ENCODE measurements at places on chromosomes 2 and 18.

GRCh38 chr2:40317761-40318160, 134.1 kb downstream of the SLC8A1 start:
- DNase-seq, result no peak

DNA sequence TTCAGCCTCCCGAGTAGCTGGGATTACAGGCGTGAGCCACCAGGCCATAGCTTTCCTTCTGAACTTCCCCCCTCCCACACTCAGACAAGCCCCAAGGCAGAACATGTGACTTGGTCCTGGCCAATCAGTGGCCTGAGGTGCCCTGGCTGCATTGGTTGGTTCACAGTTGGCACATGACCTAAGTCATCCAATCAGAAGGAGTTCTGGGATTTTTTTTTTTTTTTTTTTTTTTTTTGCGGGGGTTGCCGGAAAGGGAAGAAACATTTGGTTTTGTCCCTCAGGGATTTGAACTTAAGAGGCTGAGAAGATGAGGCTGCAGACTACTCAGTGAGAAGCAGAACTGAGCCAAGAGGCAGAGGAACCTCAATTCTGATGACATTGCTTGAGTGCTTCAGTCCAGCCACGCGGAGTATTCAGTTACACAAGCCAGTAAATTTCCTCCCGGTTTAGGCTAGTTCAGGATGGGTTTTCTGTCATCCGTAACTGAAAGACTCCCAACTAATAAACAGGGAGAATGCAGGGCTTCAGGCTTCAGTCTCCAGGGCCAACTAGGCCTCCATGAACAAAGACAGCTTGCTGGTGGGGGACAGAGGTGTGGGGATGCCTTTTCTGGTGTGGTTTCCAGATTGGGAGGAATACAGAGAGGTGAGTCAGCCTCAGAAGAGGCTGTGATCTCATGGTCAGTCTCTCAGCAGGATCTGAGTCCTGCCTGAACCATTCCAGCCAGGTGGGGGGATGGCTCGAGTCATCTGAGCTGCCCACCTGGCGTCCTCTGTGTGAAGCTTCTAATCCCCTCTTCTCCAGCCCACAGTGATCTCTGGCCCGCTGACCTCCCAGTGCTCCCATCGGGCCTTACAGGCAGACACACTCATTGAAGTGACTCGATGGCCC, 9.2 kb downstream of the PTMA start:
- DNase-seq, result peak; percentile 65

DNA sequence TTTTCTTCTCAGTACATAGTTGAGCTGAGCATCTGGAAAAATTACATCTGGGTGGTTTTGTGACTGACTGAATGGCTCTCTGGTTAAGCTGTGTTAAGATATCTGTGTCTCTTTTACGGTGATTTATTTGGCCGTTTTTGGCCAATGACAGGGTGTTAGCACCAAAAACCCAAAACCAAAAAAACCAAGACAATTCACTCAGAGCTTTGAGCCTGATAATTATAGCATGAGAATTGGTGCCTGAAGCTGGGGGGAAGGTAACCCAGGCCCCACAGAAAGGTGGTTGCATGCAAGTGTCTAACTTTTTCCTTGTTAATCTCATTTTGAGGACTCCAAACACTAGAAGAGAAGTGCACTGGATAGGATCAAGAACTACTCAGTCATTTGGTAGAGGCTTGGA, 4.5 kb downstream of the CD28 start:
- DNase-seq, result no peak

DNA sequence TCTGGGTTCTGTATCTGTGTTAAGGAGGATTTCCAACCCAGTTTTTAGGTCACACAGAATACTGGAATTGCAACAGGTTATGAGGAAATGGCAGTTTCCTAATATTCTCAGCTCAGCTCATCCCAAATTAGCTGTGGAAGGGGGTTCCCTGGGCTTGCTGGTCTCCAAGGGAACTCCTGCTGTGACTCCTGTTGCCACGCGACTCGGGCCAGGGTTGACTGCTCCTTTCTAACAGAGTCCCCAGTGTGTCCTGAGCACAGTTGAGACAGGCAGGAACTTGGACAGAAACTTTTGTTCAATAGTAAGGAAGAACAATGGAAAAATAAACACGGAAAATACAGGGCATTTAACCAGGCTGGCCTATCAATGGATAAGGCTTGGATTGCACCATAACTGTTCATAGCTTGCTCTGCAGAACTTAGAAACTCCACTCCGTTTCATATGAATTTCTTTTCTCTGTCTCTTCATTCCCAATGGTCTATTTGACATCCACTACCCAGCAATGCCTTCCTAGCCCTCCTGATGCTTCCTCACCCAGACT, 3.8 kb upstream of the ROCK2 start:
- DNase-seq, result no peak

DNA sequence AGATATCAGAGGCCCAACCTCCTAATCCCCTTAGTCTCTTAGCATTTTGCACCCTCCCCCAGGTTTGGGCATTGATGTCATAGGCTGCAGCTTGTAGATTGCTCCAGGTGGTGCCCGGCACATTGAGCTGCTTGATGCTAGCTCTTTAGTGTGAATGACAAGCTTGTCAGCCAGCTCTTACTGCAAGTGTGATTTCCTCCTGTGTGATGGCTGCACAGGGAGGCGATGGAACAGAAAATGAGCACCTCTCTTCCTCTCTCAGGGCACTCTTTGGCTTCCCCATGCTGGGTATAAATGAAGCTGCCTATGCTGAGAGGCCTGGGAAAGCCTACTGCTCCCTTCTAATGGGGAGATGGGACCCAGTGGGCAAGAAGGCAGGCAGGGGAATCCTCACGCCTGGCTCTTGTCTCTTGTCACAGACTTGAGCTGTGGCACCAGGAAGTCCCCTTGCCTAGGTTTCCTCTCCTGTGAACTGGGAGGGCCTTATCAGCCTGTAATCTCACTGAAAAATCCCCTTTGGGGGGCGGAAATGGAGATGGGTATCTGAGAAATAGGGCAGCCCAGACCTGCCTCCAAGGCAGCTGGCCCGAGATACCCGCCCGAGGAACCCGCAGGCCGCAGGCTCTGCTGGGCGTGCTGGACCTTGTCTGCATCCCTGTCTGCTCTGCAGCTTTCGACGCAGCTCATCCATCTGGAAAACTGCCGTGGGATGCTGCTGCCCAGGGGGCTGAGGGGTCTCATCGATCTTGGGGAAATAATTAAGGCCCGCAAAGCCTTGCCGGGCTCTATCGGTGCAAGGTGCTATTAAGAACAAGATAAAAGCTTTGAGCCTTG, 163.5 kb upstream of the CXCR4 start:
- DNase-seq, result no peak

DNA sequence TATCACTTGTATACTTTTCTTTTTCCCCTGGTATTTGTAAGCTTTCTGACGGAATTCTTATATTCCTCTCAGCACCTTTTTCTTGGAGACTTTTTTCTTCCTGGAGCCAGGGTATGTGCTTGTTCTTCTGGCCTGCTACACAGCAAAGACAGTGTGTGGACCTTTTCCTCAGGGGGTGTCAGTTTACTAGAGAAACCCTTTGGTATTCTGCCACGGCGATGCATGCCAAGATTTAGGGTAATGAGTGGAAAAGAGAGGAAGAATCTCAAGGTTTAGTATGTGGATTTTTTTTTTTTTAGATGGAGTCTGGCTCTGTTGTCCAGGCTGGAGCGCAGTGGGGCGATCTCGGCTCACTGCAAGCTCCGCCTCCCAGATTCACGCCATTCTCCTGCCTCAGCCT, 152.2 kb downstream of the PHLPP1 start:
- DNase-seq, result no peak

DNA sequence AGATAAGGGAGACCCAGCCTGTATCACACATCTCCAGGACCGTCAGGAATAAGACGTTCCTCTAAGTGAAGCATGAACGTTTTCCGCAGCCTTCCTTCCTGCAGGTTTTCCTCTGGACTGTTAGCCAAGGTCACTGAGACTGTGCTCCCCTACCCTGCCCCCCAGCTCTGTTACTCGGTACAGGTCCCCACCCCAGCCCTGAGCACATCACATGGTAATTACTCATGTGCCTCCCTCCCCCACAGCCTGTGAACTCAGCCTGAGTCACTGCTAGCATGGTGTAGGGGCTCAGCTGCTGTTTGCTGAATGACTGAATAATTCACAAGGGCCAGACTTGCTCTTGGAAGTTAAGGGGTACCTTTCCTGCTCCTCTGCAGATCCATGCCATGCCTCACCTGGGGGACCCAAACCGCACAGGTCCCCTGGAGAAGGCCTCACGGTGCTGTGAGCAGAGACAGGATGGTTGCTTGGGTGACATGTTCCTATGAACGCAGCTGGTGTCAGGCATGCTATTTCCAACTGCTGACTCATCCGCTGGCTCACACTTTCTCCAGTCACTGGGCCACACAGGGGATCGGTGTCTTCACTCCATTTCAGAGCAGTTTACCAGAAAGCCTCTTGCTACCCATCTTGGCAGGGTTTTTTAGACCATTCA, 88.2 kb downstream of the PLB1 start:
- DNase-seq, result peak; percentile 95

- DNase-seq, result no peak
Observed at GRCh38 chr2:70557171-70557838, 3.7 kb upstream of the TGFA start.

GRCh38 chr18:54444319-54444914, 86.7 kb downstream of the C18orf54 start:
- peak; percentile 68 for DNase-seq

- DNase-seq, result no peak
Observed at GRCh38 chr2:26330604-26331003, 15.3 kb upstream of the SELENOI start.

DNA sequence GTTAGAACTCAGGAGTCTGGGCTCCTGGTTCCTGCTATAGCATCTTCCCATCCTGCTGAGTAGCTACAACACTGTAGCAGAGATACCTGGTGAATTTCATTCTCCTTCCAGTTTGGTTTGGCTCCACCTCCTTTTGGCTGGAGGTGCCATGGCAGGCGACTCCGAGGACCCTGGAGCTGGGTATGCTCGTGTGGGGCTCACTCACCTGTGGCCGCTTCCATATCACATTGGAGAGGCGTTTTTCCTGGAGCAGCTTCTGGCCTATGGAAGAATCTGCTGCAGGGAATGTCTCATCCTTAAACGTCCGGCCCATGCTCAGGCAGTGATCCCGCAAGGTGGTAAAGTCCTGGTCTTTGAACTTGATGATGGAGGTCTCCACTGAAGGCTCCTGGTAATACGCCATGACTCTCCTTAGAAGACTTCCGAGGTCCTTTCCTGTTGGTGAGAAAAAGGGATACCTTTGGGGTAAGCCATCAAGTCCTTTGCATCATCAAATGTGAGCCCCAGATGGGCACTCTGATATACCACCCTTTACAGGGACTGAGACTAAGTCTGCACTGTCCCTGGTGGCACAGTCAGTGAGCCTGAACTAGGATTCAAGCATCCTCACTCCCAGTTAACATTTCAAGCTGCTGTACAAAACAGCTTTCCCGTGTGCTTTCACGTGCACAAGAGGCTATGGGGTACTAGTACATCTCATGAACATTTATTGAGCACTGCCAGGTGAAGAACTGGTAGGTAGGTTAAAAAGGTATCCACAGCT, 20.1 kb downstream of the CAPN13 start:
- DNase-seq, result no peak

DNA sequence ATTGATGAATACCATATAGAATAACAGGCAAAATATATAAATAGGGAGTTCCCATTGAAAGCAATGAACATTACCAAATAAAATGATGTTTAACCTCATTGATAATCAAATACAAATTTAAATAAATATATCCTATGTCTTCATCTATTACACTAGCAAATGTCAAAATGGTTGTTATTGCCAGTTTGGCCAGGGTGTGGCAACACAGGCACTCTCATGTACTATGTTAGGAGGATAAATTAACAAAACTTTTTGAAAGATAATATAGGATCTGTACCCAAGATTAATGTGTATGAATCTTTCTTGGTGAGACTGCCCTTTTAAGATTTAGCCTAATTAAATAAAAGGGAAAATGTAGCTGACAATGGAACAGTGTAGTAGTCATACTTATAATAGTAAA, 659.3 kb downstream of the ERBB4 start:
- DNase-seq, result peak; percentile 14

DNA sequence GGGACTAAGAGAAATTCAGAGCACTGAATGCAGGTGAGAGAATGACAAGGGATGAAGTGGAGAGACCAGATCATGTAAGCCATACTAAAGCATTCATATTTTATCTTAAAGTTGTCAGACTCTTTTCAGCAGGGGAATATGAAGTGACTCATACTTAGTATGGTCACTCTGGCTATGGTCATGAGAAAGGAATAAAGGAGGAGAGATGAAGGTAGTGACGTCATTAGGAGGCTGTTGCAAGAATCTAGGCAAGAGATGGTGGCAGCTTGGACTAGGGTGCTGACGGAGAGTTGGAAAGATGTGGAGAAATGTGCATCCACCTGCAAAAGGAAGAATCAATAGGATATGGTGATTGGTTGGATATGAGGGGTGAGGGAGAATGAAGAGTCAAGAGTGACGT, 203.2 kb upstream of the ACVR2A start:
- DNase-seq, result no peak

- DNase-seq, result no peak
Observed at GRCh38 chr2:158671360-158672245, 123.5 kb upstream of the DAPL1 start.

DNA sequence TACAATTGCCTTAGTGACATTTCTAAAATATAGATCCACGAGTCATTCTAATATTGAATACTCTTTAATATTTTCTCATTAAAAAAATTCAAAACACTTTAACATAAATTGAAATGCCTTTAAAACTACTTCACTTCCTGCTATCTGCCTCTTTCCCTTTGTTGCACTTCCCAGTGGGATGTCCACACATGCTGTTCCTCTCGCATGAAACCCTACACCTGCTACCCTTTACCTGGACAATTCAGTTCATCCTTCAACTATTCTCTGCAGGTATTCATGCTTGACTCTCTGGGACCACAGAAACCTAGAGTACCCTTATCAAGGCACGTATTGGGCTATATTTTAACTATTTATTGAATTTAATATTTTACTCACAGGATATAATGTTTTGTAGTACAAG, 373.3 kb upstream of the GALNT5 start:
- DNase-seq, result no peak

DNA sequence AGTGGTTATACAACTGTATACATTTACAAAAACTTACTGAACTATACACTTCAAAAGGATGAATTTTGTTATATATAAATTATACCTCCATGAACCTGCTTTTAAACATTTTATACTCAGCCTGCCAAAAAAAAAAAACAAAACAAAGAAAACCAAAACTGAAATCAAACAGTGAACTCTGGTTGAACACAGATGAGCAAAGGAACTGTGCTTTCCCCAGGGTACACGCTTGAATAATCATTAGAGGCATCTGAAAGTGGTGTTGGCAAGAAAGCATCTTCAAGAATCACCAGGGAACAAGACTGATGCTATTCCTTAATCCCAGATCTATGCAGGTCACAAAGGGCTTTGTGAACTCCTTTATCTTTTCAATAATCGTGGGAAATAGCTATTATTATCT, 77.0 kb upstream of the LYPD1 start:
- DNase-seq, result no peak

GRCh38 chr2:177721087-177721486, 328.5 kb downstream of the AGPS start:
- no peak for DNase-seq
